ENCODE measurements at places on chromosomes 12 and 14.
A peak's percentile ranks its signal among the peaks of the same experiment; 100 is the strongest.

DNA sequence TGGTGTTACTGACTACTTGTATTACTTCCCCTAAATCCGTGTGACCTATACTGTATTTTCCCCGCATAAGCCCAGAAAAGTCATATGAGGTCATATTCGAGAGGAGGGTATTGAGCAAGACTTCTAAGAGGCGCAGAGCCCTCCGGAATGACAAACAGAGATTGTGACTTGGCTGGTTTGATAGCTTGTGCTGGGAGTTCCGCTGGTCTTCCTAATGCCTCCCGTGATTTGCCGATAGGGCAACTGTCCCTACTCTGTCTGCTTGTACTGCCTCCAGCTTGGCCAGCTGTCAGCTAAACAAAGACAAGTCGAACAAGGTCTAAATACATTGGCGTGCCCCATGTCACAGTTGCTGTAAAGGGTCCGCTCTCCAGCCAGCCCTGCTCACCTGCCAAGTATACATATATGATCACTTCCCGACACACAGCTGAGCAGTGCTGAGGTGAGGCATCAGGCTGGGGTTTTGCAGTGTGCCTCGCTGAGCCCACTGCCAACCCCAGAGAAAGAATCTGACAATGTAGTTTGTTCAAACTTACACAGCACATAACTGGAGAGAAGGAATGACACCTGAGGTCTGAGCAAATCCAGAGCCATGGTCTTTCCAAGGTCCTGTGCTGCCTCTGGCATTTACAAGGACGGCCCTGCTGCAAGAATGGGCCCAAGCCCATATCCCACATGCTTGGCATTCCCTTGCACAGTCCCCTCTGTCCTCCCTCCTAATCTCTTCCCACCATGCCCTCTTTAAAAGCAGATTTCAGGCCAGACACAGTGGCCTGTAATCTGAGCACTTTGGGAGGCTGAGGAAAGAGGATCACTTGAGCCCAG lies 23.7 kb downstream of the LGMN start:
- DNase-seq: no peak

- no peak for DNase-seq
Measured at GRCh38 chr12:12428047-12428446, 71.2 kb downstream of the BORCS5 start.

- DNase-seq: no peak
Measured at GRCh38 chr12:49055092-49055491, 5.5 kb downstream of the KMT2D start.

DNA sequence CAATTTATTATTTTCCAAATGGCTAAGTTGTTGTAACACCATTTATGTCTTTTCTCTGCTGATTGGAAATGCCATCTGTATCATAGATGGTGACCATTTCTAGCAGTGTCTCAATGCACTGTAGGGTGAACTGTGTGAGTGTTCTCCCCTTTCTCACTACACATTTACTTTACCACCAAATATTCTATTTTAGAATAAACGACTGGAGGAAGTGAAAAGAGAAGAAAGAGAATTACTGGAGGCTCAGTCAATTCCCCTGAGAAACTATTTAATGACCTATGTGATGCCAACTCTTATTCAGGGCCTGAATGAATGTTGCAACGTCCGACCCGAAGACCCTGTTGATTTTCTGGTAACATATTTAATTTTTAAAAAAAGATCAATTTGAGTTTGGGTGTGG lies 15.5 kb upstream of the PAPOLA start:
- no peak for DNase-seq

- DNase-seq: no peak
Measured at GRCh38 chr12:107372229-107372658, 278.9 kb upstream of the CRY1 start.

- no peak for DNase-seq
Measured at GRCh38 chr12:112941528-112942335, 3.5 kb downstream of the OAS3 start.

DNA sequence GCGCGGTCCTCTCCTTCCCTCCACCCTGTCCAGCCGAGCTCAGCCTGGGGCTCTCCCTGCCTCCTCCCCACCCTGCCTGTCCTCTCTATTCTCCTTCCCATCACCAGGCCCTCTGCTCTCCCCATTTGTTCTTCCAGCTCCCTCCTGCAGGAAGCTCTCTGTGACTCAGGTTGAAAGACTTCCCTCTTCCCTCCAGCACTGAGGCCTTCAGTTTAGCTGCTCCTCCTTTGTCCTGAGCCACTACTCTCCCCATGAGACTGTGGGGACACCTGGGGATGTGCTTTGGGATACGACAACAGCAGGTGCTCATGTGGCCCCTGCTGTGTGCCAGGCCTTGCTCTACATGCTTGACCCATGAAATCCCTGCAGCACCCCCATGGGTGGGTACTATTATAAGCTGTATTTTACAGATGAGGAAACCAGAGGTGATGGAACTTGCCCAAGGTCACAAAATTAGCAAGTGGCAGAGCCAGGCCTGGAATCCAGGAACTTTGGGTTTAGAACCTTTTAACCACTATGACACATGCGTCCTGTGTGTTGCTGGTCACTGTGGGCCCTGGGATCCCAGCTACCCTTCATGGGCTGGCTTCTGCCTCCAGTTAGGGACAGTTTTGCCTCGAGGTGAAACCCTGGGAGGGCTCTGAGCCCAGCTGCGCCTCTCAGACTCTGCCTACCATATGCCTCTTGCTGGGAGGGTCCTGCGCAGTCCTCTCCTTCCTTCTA lies 5.5 kb downstream of the KRT80 start:
- peak; percentile 79 for DNase-seq

DNA sequence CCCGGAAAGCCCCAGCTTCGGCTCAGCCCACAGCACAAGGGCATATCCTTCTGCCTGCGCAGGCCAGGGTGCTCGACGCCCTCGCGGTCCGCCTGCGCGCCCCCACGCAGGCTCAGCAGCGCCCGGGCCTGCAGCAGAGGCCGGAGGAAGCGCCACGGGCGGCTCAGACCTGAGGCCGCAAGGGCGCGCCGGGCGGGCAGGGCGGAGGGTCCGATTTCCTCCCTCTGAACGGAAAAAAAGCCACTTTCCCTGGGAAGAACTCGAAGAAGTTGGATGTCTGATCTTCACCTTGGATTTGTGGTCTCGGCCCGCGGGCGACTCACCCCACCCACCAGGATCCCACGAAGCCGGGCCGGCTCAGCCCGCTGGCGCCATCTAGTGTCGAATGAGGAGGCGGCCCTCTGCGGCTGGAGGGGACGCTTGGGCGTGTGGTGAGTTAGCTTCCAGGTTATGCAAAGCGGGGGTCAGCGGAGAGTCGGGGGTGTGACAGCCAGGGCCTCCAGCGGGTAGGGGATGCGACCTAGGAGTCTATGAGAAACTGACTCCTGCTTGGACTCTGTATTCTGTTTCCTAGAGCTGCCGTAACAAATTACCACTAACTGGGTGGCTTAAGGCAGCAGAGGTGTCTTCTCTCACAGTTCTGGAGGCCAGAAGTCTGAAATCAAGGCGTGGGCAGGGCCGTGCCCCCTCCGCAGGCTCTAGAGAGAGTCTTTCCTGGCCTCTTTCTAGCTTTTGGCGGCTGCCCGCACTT lies 40.0 kb upstream of the SRSF5 start:
- peak; percentile 67 for DNase-seq

GRCh38 chr14:31990926-31991572 lies 86.1 kb upstream of the ARHGAP5 start:
- no peak for DNase-seq

Measured in H54 (cell line).